ENCODE measurements at places on chromosomes 1 and 21.

- H3K4me3 ChIP-seq: no peak overlapping the region
- no peaks in the 10 kb centered on the region for H3K36me3 ChIP-seq
- no peak overlapping the region for H3K27ac ChIP-seq
- no peak for DNase-seq
- H3K27me3 ChIP-seq: no peaks in the 10 kb centered on the region
Measured at GRCh38 chr1:111511370-111511769, 7.9 kb upstream of the ADORA3 start.

- no peak for DNase-seq
- H3K4me1 ChIP-seq: peaks cover 13% of the 10 kb centered on the region
- no peak overlapping the region for H3K4me3 ChIP-seq
- H3K27me3 ChIP-seq: no peaks in the 10 kb centered on the region
- no peak overlapping the region for H3K27ac ChIP-seq
Measured at GRCh38 chr1:157113106-157113505, 13.5 kb upstream of the ETV3L start.

- H3K4me1 ChIP-seq: no peaks in the 10 kb centered on the region
- DNase-seq: no peak
Measured at GRCh38 chr1:95040032-95040525, 32.7 kb downstream of the ALG14 start.

- no peak overlapping the region for H3K4me3 ChIP-seq
- H3K27ac ChIP-seq: no peak overlapping the region
- H3K36me3 ChIP-seq: no peaks in the 10 kb centered on the region
- DNase-seq: no peak
- no peaks in the 10 kb centered on the region for H3K27me3 ChIP-seq
Measured at GRCh38 chr1:83769594-83770318, 229.2 kb downstream of the TTLL7 start.

GRCh38 chr1:119870917-119871596 is 25.3 kb downstream of the ADAM30 start:
- H3K4me3 ChIP-seq: no peak overlapping the region
- no peak overlapping the region for H3K27ac ChIP-seq
- H3K36me3 ChIP-seq: no peaks in the 10 kb centered on the region
- H3K4me1 ChIP-seq: no peaks in the 10 kb centered on the region
- H3K27me3 ChIP-seq: no peaks in the 10 kb centered on the region

GRCh38 chr1:35115459-35116383 is 36.5 kb downstream of the ZMYM1 start:
- H3K4me3 ChIP-seq: no peak overlapping the region
- H3K4me1 ChIP-seq: no peaks in the 10 kb centered on the region
- H3K36me3 ChIP-seq: peaks cover 2% of the 10 kb centered on the region
- no peaks in the 10 kb centered on the region for H3K27me3 ChIP-seq

- DNase-seq: no peak
- no peak overlapping the region for H3K4me3 ChIP-seq
- H3K27me3 ChIP-seq: no peaks in the 10 kb centered on the region
Measured at GRCh38 chr1:207282058-207282457, 39.4 kb upstream of the CD55 start.

DNA sequence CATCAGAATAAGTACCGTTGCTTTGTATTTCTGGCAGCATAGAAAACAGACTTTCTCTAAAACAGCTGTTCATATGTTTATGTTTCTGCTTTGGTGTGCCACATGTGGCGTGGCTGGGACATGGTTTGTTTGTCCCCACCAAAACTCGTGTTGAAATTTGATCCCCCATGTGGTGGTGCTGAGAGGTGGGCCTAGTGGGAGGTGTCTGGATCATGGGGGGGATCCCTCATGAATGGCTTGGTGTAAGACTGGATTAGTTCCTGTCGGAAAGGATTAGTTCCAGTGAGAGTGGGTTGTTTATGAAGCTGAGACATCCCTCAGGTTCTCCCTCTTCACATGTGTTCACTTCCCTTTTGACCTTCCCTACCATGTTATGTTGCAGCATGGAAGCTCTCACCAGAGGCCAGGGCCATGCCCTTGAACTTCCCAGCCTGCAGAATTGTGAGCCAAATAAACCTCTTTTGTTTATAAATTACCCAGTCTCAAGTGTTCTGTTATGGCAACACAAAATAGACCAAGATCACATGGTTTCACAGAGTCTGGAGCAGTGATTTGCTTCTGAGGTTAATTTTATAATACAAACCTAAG is 17.9 kb upstream of the H3-3A start:
- H3K36me3 ChIP-seq: no peaks in the 10 kb centered on the region
- H3K4me3 ChIP-seq: no peak overlapping the region
- H3K27me3 ChIP-seq: no peaks in the 10 kb centered on the region
- DNase-seq: no peak

GRCh38 chr1:203367057-203367456 is 16.1 kb upstream of the FMOD start:
- no peaks in the 10 kb centered on the region for H3K27me3 ChIP-seq
- H3K4me1 ChIP-seq: peaks cover 12% of the 10 kb centered on the region
- H3K4me3 ChIP-seq: no peak overlapping the region
- no peak for DNase-seq
- no peak overlapping the region for H3K27ac ChIP-seq
- H3K36me3 ChIP-seq: no peaks in the 10 kb centered on the region

DNA sequence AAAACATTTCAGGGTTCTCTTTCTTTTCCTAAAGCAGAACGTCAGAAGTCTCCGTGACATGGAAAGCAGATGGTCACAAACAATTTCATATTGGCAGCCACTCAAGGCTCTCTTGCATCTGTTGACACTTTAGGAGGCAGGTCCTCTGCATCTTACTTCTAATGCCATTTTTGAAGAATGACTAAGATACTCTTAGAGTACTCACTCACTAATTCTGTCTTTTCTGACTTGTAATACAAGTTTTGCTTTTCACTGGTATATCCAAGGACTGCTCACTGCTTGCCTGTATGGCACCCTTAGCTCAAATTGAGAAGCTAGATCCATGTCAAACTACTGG is 68.3 kb downstream of the PRRX1 start:
- H3K36me3 ChIP-seq: no peaks in the 10 kb centered on the region
- no peak overlapping the region for H3K4me3 ChIP-seq
- H3K27me3 ChIP-seq: no peaks in the 10 kb centered on the region
- no peak overlapping the region for H3K27ac ChIP-seq

DNA sequence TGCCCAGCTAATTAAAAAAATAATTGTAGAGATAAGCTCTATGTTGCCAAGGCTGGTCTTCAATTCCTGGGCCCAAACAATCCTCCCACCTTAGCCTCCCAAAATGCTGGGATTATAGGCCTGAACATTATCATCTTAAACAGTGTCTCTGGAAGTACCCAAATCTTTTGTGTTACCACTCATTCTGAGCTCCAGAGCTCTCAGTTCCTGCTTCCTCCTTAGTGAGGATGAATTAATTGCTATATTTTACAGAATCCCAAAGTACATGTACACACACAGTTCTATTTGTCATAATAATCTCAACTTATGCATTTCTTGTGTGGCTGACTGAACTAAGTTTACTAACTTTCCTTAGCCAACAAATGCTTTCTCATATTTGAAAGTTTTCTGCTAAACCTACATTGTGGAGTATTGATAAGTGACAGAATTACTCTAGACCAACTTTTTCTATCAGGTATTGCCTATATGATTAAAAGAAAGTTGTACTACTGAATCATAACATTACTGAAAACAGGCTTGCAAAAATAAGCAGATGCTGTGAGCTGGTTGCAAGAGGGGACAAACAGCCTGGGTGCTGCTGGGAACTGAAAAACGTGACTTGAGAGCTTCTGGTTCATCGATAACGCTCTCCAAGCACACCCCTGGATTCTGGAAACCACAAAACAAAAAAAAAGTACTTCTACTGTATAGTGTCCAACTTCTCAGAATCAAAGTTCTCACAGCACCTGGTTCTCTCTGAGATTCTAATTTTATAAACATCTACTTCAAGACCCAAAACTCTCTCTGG is 15.3 kb downstream of the VAV3 start:
- H3K36me3 ChIP-seq: no peaks in the 10 kb centered on the region
- H3K27ac ChIP-seq: no peak overlapping the region
- DNase-seq: no peak
- H3K4me1 ChIP-seq: peaks cover 3% of the 10 kb centered on the region

DNA sequence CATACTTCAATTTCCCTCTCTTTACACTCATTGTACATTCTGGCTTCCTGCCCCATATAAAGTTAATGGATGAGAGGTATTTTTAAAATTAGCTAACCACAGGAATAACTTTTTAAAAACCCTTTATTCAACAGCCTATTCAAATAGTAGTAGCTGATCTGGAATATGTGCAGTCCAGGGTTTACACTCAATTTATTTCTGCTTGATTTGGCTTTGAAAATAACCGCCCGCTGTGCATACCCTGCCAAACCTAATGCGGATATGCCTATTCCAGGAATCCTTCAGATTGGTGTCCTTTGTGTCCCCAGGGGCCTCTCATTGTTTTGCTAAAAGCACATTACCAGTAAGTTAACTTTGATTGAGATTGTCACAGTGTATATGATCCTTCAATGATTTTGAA is 1686.2 kb downstream of the PLA2G4A start:
- no peaks in the 10 kb centered on the region for H3K36me3 ChIP-seq
- no peaks in the 10 kb centered on the region for H3K27me3 ChIP-seq
- no peaks in the 10 kb centered on the region for H3K4me1 ChIP-seq

DNA sequence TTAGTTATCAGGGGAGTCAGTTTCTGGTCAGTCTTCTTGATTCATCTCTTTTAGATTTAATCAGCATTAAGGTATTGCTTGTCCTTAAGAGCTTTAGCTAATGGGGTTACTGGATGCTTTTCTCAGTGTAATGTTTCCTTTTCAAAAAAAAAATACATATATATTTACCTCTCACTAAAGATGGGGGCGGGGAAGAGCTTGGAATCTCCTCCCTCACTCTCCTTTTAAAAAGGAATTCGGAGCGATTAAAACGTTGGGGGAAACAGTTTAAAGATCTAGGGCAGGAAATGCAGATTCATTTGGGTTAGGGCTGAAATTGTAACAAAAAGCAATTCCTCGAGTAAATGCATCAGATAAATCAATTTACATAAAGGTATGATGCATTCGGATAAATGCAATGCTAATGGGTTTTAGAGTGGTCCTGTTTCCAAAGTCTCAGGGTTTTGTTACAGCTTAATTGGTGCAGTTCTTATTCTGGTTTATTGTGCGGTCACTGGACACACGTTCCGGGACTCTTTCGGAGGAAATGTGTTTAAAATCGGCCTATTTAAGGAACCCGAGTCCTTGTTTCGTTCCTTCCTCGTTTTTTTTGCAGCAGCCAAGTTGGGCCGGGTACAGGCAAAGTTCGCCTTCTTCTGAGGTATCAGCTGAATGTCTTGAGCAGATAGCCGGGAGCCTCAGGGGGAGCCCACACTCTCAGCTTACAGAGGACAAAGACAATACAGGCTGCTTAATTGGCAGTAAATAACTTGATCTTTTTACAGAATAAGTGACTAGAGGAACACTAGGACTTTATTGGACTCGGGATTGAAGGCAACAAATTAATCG is 1.6 kb downstream of the LMO4 start:
- no peaks in the 10 kb centered on the region for H3K36me3 ChIP-seq
- H3K27ac ChIP-seq: peak overlapping the region; percentile 91
- DNase-seq: peak; percentile 88
- peaks cover 10% of the 10 kb centered on the region for H3K4me1 ChIP-seq

DNA sequence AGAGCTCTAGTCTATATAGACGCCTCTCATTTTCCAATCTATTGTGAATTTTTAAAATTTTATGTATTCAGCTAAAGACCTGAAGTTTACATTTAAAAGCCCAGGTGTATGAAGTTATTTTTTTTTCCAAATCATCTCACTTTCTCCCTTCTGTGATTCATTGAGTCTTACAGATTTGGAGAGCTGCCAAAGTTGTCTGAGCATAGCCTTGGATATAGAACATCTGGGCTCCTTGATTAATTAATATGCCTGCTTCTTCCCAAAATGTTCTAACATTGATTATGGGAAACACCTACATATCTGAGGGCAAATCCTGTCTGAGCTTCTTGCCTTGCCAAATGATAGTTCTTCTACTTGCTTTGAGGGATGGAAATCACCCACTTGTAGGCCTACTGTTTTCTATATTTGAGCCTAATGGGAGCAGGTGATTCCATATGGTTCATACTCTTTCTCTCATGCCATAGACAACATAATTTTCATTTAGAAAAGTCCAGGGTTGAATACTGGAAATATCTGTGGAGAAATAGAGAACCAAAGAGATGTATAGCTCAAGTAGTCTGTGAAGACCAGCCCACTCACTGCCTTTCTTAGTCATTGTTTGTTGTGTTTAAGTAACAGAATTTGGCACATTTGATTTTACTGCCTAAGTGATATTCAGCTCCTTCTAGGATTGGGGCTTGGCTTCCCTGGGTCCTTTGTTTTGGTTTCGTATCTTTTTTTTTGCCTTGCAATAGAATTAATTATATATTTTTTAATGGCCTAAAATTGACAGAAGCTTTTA is 46.2 kb downstream of the MACF1 start:
- no peaks in the 10 kb centered on the region for H3K27me3 ChIP-seq
- no peak overlapping the region for H3K4me3 ChIP-seq
- DNase-seq: no peak
- no peak overlapping the region for H3K27ac ChIP-seq
- no peaks in the 10 kb centered on the region for H3K4me1 ChIP-seq

GRCh38 chr1:70143048-70143659 is 62.2 kb downstream of the LRRC40 start:
- no peaks in the 10 kb centered on the region for H3K27me3 ChIP-seq
- no peak overlapping the region for H3K27ac ChIP-seq
- H3K4me1 ChIP-seq: peaks cover 9% of the 10 kb centered on the region
- H3K4me3 ChIP-seq: no peak overlapping the region
- no peaks in the 10 kb centered on the region for H3K36me3 ChIP-seq
- DNase-seq: peak; percentile 19

- peaks cover 10% of the 10 kb centered on the region for H3K4me1 ChIP-seq
- no peak overlapping the region for H3K27ac ChIP-seq
- H3K27me3 ChIP-seq: no peaks in the 10 kb centered on the region
- no peak overlapping the region for H3K4me3 ChIP-seq
- peak; percentile 82 for DNase-seq
Measured at GRCh38 chr1:232249861-232250777, 379.8 kb downstream of the SIPA1L2 start.

DNA sequence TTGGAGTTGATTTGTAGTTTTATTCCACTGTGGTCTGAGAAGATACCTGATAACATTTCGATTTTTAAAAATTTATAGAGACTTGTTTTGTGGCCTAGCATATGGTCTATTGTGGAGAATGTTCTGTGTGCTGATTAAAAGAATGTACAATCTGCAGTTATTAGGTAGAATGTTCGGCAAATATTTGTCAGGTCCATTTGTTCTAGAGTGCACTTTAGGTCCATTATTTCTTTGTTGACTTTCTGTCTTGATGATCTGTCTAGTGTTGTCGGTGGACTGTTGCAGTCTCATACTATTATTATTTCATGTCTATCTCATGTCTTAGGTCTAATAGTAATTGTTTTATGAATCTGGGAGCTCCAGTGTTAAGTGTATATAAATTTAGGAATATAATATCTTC is 116.8 kb downstream of the NME7 start:
- no peak overlapping the region for H3K4me3 ChIP-seq
- no peaks in the 10 kb centered on the region for H3K27me3 ChIP-seq
- no peak overlapping the region for H3K27ac ChIP-seq
- no peaks in the 10 kb centered on the region for H3K36me3 ChIP-seq
- H3K4me1 ChIP-seq: no peaks in the 10 kb centered on the region

All from mesendoderm (in vitro differentiated cells).